NCI-H1048 (cell line): ENCODE measurements at places on chromosomes 2 and 18.

DNA sequence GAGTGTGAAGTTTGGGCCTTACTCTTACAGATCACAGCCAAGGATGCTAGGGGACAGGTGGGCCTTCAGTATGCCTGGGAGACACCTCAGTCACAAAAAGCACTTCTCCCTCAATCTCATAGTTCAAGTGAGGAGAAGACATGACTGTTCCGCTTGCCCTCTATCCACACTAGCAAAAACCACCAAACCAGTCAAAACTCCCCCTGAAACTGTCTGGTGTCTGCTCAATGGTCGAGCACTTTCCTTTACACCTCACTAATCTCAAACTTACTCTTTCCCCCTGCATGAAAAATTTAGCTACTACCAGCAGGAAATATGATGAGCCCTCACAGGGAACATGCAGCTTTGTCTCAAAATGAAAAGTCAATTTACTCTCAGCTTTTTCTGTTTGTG is 232.2 kb downstream of the TRIB2 start:
- no peak for DNase-seq

DNA sequence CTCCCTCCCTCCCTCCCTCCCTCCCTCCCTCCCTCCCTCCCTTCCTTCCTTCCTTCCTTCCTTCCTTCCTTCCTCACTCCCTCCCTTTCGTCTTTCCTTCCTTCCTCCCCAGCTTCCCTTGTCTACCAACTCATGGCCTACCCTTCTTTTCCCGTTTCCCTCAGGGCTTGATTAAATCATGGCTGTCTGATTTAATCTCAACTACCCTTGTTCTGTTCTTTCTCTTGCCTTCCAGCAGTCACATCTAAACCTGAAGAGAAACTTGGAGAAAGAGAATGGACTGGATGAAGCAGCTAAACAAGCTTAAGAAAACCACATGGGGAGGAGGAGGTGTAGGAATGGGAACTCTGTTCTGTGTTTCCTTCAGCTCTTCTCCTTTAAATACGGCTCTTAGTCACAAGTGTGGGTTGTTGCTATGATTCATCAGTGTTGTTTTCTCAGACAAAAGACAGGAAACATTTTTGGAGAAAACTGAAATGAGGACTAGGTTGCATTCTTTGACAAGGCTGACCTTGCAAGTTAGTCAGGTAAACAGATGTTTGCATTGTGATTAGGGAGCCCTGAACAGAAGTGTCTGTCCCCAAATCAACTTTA is 177.9 kb downstream of the LRRTM1 start:
- DNase-seq, result no peak

GRCh38 chr18:75035928-75036327 is 173.0 kb downstream of the PTGR3 start:
- no peak for DNase-seq

GRCh38 chr2:218856167-218856895 is 3.3 kb upstream of the WNT6 start:
- no peak for DNase-seq

DNA sequence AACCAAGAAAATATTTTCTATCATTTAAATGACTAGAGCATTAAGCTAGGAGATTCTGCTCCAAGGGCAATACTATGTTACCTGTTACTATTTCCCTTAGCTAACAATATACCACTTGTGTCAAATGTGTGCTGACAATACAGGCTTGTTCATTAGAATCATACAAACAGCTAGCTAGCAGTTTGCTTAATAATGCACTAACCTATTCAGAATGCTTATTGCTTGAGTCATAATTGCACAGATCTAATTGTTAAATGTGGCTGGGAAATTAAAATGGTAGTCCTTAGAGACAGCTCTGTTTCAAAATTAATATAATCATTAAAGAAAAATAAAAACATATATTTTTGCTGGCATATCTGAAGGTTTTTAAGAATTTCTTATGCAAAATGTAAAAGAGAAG is 344.2 kb downstream of the ERBB4 start:
- DNase-seq, result no peak

- no peak for DNase-seq
Observed at GRCh38 chr2:156537141-156537540, 101.0 kb downstream of the GPD2 start.

DNA sequence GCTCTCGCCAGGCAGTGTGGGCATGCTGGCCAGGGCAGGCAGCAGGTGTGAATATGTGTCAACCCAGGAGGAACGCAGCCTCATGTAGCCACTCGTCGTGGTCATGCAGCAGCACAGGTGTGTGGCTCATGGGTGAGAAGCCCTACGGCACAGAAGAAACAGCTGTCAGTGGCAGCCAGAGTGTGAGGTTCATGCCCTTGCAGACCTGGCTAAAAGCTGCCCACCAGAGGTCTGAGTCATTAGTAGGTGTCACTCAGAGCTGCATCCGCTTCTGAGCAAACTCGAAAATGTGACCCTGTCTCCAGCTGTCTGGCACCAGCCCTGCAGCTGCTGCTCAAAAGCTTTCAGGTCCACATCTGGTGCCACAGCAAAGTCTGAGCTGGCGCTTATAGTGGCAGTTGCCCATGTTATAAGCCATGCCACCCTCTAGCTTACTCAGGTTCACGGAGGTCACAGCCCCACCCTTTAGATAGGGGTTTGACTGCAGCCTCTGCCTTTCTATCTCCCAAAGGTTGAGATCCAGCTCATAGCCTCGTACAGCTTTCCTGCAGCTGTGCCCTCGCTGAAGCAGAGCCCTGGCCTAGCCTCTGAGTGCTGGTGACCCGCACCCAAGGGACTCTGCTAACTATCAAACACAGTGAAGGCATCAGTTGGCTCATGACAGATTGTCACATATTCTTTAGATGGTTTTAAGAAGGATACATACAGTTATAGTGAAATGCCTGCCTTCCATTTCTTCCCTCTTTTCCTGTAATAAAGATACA is 195.0 kb downstream of the CCDC102B start:
- no peak for DNase-seq

DNA sequence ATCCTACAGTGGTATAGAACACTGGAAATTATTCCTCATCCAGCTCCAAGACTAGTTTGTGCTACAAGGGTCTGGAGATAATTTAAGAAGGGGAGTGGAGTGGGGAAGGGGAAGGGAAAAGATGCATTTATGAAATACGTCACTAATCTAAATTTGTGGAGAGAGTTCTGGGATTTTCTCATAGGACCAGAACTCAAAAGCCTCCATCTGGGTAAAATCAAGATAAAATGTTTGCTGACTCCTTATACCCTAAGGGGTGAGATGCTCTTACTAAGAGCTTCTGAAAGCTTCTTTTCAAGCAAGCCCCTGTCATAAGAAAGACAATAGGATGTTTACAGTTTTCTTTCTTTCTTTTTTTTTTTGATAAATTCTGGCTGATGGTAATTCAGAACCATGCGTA is 88.5 kb upstream of the RBMS1 start:
- no peak for DNase-seq

GRCh38 chr2:215521031-215521430 is 85.2 kb upstream of the FN1 start:
- no peak for DNase-seq

GRCh38 chr18:64180171-64180570 is 31.3 kb upstream of the LINC00305 start:
- no peak for DNase-seq

DNA sequence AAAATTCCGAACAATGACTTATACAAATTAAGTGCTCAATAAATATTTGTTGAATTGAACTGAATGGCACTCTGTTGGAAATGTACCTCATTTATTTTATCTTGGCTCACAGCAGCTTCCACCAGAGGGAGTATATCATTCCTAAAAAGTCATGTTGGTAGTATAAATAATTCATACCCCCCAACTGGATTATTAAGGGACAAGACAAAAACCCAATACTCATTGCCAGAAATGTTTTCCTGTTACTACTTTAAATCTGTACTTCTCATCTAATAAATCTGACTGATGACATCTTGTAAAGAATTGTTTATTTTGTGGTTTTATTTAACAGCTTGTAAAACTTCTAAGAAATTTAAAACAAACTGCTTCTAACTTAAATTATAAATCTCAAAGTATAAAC is 163.9 kb downstream of the CDH2 start:
- DNase-seq, result no peak

DNA sequence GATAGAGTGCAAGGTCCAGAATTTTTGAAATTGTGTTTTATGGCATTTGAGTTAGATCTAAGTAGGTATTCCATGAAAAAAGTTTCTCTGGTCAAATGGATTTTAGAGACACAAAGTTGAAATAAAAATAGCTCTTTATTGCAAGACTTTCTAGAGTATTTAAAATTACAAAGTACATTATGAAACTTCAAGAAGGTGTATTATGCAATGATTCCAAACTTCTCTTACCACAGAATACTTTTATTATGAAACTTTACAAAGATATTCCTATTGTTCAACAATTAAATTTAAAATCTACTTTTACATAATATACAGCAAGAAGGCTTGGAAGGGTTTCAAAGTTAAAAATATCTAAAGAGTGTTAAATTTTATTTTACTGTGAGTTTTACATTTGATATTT is 65.9 kb downstream of the CALCRL start:
- no peak for DNase-seq

GRCh38 chr2:9238591-9239326 is 32.1 kb downstream of the ASAP2 start:
- no peak for DNase-seq

DNA sequence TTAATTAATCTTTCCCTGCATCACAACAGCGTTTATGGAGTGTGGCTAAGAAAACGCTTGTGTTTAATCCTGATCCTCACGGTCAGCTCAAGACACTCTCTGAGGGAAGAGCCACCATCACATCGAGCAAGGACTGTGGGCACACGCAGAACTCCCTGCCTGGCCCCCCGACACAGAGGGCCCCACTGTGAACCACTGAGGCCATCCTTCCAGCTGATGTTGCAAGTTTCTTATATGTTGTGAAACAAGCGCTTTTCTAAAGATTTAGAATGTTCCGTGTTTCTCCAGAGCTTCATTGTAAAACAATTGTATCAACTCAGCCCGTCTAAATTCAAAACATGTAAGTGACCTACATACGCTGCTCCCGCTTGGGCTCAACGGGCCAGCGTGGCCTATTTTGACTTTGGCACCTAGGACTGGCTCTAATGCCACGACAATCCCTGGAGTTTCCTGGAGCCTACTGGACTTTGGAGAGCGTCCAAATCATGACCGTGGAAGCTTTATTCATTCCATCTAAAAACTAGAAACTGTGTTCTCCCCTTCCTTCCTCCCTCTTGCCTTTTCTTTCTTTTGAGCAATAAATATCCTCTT is 34.9 kb downstream of the SERPINE2 start:
- no peak for DNase-seq

DNA sequence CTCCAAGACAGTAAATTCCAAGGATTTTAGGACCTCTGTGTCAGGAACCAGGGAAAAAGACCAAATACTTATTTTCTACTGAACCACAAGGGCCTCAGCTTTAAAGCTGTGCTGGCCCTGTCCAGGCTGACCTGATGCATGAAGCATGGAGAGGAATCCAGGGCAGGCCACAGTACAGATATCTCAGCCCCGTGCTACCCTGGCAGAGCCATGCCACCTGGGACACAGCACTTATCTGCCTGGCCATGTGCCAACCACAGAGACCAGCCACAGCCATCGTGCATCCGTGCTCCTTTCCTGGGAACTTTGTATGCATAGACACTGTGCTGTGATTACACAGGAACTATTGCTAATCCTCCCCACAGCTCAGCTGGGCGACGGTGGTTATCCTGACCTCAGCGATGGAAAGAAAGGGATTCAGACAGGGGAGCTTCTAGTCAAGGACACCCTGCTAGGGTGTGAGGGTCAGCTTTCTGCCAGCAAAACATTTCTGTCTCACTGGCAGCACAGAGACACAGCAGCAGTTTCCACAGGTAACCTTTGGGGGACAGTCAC is 687.4 kb upstream of the ID2 start:
- no peak for DNase-seq

- no peak for DNase-seq
Observed at GRCh38 chr18:50628533-50628905, 68.6 kb downstream of the MAPK4 start.

DNA sequence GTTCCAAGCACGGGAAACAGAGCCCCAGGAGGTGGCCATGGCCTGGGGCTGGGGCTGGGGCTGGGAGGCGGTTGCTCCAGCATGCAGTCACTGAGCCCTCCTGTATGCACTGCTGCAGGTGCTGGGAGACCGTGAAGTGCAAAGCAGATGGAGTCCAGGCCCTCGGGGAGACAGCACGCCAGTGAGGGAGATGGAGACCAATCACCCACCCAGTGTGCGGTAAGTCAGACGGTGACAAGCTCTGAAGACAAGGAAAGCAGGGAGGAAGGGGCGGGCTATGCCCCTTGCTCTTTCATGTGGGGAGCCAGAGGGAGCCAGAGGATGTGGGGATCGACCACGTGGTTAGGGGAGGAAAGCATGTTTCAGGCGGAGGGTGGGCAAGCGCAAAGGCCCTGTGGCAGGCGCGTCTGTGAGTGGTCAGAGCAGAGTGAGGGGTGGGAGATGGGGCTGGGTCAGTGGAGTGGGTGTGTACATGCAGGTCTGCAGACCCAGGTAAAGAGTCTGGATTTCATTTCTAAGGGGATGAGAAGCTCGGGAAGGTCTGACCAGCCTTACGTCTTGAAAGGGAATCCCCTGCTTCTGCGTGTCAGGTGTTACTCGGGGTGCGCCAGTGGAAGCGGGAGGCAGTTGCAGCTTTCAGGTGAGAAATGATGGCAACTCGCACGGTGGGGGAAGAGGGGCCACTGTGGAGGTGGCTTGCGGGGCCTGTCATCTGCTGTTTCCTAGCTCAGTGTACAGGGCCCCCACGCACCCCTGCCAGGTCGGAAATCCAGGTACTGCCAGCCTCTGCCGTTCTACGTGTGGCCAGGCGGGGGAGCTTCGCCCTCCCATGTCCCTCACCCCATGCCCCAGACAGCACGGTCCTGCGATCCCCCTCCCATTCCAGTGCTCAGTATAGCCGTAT is 19.4 kb downstream of the RRM2 start:
- DNase-seq, result no peak

GRCh38 chr2:23230885-23231284 is 154.1 kb upstream of the KLHL29 start:
- DNase-seq, result no peak

DNA sequence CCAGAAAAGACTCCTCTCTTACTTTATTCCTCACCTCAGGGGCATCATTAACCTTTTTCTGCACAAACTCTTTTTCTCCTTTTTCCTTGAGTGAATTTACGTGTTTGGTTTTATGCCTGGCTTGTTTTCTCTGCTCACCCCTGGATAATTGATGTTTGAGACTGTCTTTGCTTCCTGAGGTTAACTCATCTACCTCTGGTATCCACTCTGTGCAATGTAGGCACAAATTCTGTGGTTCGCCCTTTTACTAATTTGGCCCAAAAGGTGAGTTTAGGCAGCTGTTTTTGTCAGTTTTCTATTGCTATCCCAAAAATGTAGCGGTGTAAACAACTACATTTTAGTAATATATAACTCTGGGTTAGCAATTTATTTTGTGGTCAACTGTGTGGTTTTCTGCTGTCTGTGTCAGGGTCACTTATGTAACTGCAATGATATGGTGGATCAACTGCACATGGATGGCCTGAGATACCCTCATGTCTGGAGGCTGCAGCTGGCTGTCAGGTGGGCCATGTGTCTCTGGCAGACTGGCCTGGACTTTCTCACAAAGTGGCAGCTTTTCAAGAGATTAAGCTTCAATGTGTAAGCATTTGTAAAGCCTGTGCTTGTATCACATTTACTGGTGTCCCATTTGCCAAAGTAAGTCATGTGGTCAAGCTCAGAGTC is 329.7 kb downstream of the FSIP2 start:
- DNase-seq, result no peak

GRCh38 chr2:205868773-205869333 is 186.6 kb downstream of the NRP2 start:
- no peak for DNase-seq
